ENCODE measurements at places on chromosomes 6 and 20.

DNA sequence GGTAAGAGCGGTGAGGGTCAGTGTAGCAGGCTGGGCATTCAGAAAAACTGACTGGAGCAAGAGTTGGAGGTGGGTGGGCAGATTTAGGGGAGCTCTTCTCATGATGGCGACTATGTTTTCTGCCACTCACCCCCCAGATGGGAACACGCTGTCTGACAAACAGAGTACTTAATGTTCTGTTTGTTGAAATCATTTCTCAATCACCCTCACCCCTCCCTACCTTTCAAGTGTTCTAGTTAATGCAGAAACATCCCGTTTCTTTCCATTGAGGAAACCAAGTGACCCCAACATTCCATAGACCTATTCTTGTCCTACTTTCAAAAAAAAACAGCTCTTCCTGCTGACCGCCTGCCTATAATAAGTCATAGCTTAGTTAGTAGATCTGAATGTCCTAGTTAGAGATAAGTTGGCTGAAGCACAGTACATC is 132.5 kb upstream of the NEDD9 start:
- DNase-seq, result no peak

DNA sequence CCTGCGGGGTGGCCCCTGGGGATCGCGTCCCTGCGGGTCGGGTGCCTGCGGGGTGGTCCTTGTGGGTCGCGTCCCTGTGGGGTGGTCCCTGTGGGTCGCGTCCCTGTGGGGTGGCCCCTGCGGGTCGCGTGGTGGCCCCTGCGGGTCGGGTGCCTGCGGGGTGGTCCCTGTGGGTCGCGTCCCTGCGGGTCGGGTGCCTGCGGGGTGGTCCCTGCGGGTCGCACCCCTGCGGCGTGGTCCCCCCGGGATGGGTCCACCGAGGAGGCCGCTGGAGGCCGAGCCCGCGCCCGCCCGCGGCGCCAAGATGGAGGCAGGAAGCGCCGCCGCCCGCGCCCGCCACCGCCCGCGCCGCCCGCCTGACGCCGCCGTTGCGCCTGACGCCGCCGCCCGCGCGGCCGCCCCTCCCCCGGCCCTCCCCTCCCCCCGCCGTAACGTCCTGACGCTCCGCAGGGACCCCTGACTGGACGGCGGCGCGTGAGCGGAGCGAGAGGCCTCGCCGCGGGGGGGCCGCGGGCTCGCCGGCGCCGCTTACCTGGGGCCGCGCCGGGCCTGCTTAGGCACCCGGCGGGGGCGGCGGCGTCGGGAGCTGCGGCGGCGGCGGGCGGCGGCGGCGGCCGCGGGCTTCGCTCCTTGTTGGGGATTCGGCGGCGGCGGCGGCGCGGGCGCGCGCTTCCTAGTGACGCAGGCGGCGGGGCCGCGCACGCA is at the start of gene GMEB2:
Gene GMEB2, minus strand, starts transcription at position 678 of the 705 bp plus-strand sequence. CDS start 7,704 bp downstream, outside the sequence.
- peak; percentile 95 for DNase-seq

GRCh38 chr6:89984926-89985750 is 90.9 kb downstream of the GJA10 start:
- no peak for DNase-seq

- no peak for DNase-seq
These were observed 37.8 kb downstream of the ZC2HC1B start for GRCh38 chr6:143901885-143902750.

GRCh38 chr6:44223319-44224028 is at the start of gene SLC29A1:
SLC29A1 (plus strand) TSS chr6:44223595; CDS start chr6:44227314, 3,719 bp downstream.
- DNase-seq, result peak; percentile 92

DNA sequence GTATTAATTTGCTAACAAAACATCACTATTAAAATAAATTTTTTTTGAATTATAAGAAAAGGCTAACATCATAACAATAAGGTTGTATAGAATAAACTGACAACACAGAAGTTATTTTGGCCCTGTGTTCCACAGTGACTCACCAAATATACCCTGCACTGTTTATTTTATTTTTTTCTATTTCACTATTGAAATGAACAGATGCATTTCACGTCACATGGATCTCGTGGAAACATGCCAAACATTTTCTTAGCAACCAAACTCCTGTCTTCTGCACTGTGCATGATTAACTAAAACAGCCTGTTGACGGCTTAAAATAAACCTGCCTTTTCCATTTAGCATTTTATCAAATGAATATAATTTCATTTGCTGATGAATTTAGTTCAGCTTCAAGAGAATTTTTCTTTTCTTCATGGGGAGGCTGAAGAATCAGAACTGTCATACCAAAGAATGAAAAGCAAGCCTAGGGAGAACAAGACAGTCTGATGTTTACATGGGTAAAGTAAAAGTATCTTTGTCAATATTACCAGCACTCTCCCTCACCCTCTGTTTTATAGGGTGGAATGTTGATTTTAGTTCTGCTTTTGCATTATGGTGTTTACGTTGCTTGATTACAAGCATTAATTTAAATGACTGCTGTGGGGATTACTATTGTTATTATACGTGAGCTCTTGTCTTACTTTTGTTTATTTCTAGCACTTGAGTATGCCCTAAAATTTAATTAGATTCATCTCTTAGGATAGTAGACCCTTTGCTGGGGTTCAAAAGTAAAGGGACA is 115.3 kb downstream of the LCA5 start:
- DNase-seq, result peak; percentile 63

DNA sequence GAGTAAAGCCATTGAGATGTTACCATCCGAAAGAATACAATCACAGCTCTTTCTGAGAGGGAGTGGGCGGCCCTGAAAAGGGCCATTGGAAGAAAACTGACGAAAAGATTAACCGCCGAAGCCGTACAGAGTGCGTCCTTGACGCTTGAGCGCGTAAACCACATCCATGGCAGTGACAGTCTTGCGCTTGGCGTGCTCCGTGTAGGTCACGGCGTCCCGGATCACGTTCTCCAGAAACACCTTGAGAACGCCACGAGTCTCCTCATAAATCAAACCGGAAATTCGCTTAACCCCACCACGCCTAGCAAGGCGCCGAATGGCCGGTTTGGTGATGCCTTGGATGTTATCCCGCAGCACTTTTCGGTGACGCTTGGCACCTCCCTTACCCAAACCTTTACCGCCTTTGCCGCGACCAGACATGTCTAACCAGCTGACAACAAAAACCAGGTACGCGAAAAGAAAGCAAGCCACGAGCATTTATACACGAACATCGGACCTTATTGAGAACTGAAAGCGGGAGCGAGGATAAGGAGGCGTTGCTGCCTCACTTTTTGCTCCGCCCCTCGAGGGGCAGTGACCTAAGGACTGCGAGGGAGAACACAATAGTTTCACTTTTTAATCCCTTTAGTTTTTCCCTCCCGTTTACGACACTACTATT is 60.3 kb upstream of the HFE start:
- DNase-seq, result peak; percentile 98

DNA sequence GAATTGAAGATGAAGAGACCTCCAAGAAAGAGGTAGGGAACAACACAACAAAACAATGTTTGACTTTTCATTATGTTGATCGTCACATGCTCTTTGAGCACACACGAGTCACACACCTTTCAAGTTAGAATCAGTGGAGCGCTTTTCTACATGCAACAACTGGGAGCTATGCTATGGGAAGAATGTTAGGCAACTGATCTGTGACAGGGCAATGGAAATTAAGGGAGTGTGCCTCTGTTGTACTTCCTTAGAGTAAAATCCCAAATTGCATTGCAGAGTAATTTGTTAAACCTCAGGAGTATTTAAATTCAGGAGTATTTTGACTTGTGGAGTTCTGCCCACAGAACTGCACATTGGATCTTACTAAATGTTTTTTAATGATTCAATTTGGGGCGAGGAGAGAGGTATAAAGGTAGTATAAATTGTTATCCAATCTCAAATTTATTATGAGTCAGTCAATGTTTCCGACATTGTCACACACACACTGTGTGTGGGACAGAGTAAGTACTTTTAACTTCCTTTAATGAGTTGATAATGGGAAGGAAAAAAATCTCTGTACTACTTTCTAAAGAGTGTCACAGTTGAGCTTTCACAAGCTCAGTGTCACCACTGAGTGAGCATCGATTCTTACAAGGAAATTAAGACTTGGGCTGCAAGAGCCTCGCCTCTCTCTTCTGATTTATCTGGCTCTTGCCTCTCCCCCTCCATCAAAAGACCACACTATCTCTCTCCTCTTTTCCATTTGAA is 10.7 kb downstream of the GNAS start:
- no peak for DNase-seq

DNA sequence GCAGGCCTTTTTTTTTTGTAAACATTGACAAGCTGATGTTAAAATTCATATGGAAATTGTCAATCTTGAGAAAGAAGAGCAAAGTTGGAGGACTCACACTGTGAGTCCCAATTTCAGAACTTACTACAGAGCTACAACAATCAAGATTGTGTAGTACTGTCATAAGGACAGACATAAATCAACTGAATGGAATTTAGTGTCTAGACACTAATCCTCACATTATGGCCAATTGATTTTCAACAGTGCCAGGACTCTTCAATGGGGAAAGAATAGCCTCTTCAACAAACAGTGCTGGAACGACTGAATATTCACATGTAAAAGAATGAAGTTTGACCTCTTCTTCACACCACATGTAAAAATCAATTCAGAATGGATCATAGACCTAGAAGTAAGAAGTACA is 60.8 kb downstream of the TGM2 start:
- no peak for DNase-seq

DNA sequence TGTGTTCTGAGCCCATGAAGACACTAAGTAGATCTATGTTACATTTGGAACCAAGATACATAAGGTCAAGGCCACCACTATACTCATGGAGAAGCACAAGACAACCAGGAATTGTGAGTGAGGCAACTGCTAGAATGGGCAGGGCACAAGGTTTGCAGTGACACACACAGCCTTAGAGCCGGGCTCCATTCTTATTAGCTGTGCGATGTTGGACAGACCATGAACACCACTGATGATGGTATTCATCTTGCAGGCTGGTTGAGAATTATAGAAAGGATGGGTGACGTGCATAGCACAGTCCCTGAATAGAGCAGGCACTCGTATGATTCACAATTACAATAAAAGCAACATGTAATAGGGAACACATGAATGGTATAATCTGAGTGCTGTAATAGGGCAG is 172.4 kb downstream of the GJA10 start:
- DNase-seq, result no peak

DNA sequence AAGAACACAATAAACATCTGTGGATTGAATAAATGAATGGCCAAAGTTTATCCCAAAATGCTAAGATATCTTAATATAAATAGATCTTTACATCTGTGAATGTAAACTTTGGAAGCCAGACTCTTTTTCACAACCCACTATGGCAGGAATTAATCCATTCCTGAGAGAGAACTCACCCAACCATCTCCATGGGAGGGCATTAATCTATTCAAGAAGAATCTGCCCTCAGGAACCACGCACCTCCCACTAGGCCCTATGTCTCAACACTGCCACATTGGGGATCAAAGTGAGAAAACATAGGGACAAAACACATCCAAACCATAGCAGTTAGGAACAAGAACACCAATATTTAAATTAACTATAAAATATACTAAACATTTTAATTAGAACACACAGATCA is 3.4 kb downstream of the UBE3D start:
- DNase-seq, result no peak

DNA sequence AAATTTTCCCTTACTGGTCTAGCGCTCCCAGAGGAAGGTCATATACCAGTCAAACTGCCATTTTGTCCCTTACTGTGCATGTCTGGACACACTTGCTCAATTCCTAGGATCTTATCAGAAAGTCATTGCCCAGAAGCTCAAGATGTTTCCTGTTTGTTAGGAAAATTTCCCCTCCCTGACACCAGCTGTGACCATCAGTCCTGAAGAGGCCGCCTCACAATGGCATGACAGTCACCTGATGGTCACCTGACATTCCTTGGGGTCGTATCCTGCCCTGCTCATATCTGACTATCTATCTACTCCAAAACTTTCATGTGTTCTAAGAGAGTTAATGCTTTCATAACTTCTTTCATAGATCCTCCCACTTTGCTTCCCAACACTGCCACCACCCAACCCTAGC is 219.9 kb downstream of the OTOR start:
- DNase-seq, result no peak

GRCh38 chr20:16479666-16480065 is 93.6 kb downstream of the KIF16B start:
- peak; percentile 53 for DNase-seq

GRCh38 chr6:90829311-90829710 is 242.4 kb upstream of the MAP3K7 start:
- no peak for DNase-seq

DNA sequence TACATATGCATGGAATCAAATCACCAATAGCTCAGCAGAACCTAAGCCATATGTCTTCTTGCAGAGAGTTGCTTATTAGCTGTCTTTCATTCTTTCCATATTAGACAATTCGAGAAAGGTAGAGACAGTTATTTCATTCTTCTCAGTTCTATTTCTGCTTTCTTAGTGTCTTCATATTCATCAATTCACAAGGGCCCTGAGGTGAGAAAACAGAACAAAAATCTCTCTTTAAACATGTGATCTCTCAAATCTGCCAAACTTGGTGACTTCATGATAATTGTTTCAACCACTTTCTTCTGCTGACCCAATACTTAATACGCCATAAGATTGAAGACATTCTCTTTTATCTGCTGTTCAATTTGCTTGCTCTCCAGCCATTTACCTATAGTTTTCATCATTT is 229.7 kb upstream of the MARCKS start:
- no peak for DNase-seq

DNA sequence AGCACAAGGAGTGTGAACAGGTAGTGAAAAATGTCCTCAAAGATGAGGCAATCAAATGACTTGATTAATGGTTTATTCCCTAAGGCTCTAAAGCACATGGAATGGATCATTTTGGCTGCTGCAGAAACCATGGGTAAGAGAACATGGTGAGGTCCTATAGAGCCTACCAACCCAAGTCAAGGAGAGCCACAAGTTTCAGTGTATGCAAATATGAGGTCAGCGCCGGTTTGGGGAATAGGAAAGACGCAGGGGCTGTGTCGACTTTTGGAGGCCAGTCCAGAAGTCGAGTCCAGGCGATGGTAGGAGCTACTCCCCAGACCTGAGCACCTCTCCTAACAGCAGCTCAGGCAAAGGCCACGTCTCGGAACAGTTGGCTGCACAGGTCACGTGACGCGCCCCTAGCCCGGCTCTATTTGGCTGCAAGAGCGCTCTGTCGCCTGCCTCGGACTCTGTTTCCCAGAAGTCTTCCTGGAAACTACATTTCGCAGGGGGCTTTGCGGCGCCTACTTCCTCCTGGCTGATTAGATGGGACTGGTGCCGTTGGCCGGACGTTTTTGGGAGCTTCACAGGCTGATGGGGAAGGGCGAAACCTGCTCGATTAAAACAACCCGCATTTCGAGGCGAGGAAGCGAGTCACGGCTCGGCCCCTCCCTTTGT is 74.4 kb upstream of the CHD6 start:
- peak; percentile 89 for DNase-seq

- DNase-seq, result no peak
These were observed 164.1 kb upstream of the CHD6 start for GRCh38 chr20:41782255-41782654.
